Stimulated activated CD8-positive, alpha-beta memory T cell treated with anti-CD3 and anti-CD28 coated beads, Interleukin-15, amount 100 ng/mL, for 4 hours (primary cell): ENCODE measurements at places on chromosomes 1 and 21.

- no peak for DNase-seq
Measured at GRCh38 chr1:206563367-206564207, 48.7 kb downstream of the EIF2D start.

GRCh38 chr1:25030012-25030411 is 99.9 kb upstream of the RUNX3 start:
- no peak for DNase-seq

- DNase-seq, result no peak
Measured at GRCh38 chr21:36534656-36535055, 54.7 kb upstream of the CLDN14 start.

DNA sequence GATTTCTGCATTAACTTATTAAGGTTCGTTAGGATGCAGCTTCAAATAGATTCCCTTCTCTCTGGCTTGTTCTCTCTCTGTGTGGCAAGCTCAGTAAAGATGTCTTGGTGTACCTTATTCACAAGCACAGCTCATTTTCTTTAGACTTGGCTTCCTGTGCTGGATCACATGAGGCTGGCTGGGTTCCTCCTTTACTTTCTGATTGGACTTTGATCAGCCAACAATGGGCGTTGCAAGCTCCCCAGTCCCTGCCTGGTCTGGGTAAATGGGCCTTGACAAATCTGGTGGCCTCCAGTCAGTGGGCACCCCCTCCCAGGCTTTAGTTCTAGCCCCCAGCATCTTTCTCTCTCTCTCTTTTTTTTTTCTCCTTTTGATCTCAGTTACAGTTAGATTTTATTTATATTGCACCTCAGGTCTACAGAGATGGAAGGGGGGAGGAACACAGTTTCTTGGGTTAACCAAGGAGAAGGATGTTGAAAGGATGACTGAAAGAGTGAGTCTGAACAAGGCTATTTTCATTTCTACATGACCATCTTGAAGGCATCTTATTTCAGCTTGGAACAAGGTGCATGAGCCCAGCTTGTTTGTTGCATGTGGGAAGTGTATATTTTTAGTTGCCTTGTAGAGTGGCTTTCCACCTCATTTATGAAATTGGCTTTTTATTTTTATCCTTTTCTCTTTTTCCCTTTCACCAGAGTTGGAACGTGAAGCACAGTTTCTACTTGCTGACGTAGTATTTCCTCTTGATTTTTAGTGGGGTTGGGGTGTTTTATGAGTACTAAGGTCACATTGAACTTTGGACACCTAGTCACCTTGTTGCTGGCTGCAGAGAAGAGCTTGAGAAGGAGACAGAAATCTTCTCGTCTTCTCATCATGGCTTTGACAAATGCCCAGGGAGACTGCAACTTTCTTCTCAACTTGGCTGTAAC is 77.1 kb downstream of the PBX1 start:
- no peak for DNase-seq

GRCh38 chr1:4444086-4444485 is 210.3 kb upstream of the AJAP1 start:
- DNase-seq, result no peak

DNA sequence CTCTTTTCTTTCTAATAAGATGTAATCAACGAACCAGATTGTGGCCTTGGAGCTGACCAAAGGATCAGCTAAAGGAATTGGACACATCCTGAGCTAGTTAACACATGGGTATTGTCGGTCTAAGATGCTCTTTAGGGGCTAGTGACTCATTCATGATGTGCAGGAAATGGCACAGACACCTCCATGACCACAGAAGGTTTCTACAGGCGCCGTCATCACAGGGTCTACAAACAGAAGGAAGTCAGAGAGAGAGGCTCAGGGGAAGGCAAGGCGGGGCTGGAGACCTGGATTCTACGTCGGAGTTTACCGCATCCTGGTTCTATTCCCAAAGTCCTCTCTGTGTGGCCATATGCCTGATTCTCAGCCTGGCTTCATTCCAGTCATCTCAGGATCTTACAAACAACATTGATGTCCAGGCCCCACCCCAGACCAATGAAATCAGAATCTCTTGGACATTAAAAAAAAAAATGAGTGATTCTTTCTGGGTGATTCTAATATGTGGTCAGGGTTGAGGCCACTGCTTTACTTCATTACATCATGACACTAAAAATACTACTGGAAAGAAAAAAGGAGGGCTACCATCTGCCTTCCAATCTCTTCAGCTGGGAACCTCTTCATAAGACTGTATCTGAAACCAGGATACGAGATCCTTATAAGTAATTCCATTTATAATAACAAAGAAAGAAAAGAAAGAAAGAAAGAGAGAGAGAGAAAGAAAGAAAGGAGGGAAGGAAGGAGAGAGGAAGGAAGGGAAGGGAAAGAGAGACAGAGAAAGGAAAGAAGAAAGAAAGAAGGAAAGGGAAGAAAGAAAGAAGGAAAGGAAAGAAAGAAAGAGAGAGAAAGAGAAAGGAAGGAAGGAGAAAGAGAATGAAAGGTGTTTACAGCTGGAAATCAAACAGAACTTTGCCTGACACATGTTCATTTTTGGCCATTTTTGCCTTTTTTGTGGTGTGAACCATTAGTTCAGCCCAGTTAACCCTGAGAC is 11.6 kb upstream of the KCNJ15 start:
- peak; percentile 11 for DNase-seq

- DNase-seq, result no peak
Measured at GRCh38 chr21:39087238-39088030, 95.8 kb downstream of the PSMG1 start.

DNA sequence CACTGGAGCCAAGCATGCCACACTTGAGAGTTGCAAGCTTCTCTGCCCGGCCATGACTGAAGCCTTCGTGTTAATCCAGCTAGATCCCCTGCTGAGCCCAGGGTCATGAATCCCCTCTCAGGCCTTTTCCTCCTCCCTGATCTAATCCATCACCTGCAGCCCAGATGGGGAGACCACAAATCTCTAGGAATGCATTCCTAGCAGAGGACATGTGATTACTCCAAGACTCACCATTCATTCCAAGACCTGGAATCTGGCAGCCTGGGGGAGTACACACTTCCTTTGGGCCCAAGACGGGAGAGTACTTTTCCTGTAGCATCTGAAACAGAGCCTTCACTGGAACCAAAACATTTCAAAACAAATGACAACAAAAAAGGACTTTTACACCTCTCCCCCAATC is 269.3 kb upstream of the NFIA start:
- DNase-seq, result no peak

DNA sequence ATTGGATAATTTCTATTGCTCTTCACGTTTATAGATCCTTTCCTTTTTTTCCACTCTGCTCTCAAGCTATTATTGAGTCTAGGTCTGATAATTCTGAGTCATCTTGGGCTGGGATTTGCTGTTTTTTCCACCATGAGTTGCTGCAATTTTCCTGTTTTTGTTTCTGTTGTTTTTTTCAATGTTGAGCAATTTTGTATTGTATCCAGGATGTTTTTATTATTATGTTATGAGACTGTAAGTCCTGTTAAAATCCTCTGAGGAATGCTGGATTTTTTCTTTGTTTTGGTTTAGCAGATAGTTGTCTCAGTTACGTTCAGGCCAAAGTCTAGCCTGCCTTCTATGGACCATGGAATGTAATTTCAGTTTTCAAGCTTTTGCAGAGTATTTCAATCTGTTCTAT is 13.0 kb upstream of the SLC35A3 start:
- no peak for DNase-seq

DNA sequence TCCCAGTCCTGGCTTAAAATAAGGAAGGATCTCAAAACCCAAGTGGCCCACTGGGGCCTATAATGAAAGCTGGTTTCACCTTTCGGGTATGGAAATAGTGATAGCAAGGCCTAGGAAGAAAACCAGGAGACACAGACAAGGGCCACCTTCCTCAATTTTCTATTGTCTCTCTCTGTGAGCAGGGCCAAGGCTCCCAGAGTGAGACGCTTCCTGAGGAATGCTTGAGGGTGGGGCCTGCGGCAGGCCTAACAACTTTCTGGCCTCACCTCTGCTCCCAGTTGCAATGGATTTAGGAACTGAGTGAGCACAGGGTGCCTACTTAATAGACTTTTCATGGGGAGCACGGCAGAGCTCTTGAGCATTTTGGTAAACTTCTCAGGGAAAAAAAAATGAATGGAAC is 300.9 kb downstream of the ASTN1 start:
- DNase-seq, result no peak

- no peak for DNase-seq
Measured at GRCh38 chr1:69244211-69244610, 323.5 kb upstream of the LRRC7 start.

DNA sequence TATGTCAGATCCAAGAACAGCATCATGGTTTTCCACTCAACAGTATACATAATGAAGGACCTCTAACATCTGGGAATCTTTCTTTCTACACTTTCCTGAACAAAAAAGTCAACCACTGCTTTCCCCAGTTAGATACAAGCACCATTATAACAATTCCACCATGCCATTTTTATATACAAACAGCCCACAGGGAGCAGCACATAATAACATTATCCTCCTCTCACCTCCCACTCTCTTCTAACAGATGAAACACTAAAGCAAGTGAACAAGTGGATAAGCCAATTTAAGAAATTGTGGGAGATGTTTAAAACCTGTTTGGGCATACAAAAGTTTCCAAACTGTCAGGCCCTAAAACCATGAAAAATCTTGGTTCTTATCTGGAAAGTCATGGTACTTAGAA is 29.4 kb upstream of the PRRC2C start:
- DNase-seq, result no peak

- DNase-seq, result no peak
Measured at GRCh38 chr1:100511058-100511457, 26.9 kb upstream of the GPR88 start.

DNA sequence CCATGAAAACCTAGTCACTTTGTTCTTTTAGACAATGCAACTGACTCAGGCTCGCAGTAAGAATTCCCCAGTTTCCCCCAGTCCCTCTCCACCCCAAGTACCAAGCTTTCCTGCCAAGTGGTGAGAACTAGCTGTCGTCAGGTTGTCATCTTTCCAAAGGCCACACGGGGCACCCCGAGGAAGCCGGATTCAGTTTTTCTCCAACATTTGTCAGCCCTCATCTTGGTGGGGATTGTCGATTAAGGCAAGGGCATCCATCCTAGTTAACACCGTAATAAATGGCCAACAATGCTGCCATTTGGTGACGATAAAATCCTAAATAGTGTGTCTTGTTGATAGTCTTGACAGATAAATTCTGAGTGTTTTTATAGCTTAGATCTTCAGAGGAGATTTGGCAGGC is 55.9 kb upstream of the PROX1 start:
- DNase-seq, result no peak

DNA sequence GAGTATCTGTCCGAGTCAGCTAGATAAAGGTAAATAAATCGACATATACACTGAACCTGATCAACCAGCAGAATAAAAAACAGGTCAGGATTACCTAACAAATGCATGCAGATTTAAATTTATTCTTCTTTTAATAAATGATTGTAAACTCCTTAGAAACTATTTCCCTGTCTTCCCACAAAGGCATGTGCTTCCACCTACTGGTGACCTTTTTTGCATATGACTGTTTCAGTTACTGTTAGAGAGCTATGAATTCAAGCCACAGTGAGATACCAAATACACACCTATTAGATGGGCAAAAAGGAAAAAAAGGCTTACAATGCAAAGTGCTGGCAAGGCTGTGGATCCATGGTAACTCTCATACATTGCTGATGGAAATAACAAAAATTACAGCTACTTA is 957.4 kb upstream of the NCAM2 start:
- no peak for DNase-seq

GRCh38 chr1:180181996-180182642 is 27.4 kb downstream of the QSOX1 start:
- no peak for DNase-seq

- DNase-seq, result no peak
Measured at GRCh38 chr1:43432907-43433306, 20.8 kb downstream of the HYI start.
